ENCODE measurements at places on chromosomes 1 and 21.

- no peak for DNase-seq
Observed at GRCh38 chr1:161054805-161055204, 9.0 kb upstream of the USF1 start.

DNA sequence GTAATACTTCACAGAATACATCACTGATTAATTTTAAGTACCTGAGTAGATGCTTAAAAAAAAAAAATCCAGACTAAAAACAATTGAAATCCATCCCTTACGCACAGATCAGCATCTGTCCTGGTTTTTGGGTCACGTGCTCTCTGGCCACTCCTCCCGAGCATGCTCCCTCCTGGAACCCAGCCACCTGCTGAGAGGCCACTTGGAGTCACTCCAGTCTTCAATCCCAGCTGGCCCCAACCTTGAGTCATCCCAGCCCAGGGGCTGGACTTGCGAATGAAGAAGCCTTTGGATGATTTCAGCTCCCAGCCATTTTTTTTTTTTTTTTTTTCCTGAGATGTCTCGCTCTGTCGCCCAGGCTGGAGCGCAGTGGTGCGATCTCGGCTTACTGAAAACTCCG lies 8.9 kb downstream of the MAP1LC3C start:
- DNase-seq: peak; percentile 68

- no peak for DNase-seq
Observed at GRCh38 chr1:247415423-247416361, at the start of gene NLRP3. NLRP3 (plus strand) TSS chr1:247416173; CDS start chr1:247418801, 2,628 bp downstream.

DNA sequence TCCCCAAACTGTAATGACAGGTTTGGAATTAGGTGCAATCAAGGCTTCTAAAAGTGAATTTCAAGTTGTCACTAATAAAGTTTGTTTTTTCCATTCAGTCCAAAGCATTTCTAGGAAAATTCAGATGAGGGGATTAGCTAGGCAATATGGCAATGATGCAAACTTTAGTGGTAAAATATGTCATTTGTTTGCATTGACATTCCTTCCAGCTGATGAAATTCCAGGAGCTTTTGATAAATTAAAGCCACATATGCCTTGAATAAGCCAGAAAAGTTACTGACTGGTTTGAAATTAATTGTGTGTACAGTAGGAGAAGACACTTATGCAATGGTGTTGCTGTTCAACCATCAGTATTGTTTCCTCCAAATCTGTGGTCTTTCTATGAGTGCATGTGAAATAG lies 57.8 kb downstream of the MROH9 start:
- no peak for DNase-seq

- peak; percentile 86 for DNase-seq
Observed at GRCh38 chr1:152034654-152035538, 1.9 kb downstream of the S100A11 start.
